Mesothelial cell of epicardium (in vitro differentiated cells): ENCODE measurements at places on chromosomes 16 and 17. TPM values are rescaled to one million over a fixed set of nuclear protein-coding genes. Genes with fewer than 3 reads are reported as not detected.

DNA sequence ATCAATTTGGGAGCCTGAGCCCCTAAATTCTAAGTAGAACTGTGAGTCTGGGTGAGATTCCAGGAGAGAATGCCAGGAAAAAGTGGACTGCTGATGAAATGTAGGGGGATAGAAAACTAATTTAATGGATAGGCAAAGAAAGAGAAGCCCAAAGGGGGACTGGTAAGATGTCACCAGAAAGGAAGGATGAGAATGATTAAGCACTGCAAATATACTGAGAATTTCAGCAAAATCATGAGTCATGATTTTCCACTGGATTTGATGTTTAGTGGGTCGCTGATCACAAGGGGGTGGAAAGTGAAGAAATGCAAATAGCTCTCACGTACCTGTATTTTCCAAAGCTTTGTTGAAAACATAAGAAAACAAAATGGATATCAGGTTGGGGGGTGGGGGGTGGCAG lies 201.8 kb downstream of the SLC39A11 start:
- no peak overlapping the region for H3K4me3 ChIP-seq
- H3K27ac ChIP-seq, result no peak overlapping the region
- no peaks in the 10 kb centered on the region for H3K36me3 ChIP-seq
- no peaks in the 10 kb centered on the region for H3K27me3 ChIP-seq
- H3K4me1 ChIP-seq, result no peaks in the 10 kb centered on the region
- no peak for DNase-seq

Gene ALDOA
- total RNA-seq, result 613 to 624 TPM (median 618 TPM) in 3 replicates

Gene ANKFN1
- total RNA-seq, result 0.09 to 0.34 TPM (median 0.27 TPM) in 3 replicates

DNA sequence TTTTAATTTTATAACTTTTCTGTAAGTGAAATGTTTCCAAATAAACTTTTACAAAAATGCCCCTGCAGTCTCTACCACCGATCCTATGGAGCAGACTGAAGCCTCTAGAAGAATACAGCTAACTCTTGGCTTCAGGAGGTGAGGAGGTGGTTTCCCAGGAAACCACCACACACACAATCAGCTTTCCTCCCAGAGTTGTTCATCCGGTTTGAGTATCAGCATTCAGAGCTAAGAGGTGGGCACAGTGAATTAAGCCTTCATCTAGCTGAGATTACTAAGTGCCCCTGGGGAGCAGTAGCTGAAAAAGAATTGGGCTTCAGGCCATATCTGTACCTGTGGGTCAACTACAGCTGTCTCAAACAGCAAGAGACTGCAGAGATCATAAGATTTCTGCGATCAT lies 139.7 kb downstream of the AATF start:
- no peak for DNase-seq
- peak overlapping the region; percentile 79 for H3K27ac ChIP-seq
- peaks cover 8% of the 10 kb centered on the region for H3K36me3 ChIP-seq
- peaks cover 36% of the 10 kb centered on the region for H3K4me1 ChIP-seq
- no peak overlapping the region for H3K4me3 ChIP-seq

Gene GINS2
- total RNA-seq, result 13.4 to 15.3 TPM (median 14.8 TPM) in 3 replicates
